ENCODE measurements at places on chromosomes 3 and 15.

DNA sequence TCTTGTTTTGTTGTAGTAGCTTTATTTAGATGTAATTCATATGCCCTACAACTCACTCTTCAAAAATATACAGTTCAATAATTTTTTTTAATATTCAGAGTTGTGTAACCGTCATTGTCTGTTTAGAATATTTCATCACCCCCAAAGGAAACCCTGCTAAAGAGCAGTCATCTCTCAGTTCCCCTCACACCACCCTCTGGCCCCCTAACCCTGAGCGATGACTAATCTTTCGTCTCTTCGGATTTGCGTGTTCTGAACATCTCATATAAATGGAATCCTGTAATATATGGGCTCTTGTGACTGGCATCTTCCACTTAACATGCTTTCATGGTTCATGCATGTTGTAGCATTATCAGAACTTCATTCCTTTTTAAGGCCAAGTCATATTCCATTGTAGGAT, 183.8 kb downstream of the ATG7 start:
- no peak for DNase-seq

- no peak for DNase-seq
Observed at GRCh38 chr3:42179110-42179725, 86.8 kb downstream of the CCK start.

- no peak for DNase-seq
Observed at GRCh38 chr3:10508619-10509260, 3.4 kb upstream of the ATP2B2 start.

DNA sequence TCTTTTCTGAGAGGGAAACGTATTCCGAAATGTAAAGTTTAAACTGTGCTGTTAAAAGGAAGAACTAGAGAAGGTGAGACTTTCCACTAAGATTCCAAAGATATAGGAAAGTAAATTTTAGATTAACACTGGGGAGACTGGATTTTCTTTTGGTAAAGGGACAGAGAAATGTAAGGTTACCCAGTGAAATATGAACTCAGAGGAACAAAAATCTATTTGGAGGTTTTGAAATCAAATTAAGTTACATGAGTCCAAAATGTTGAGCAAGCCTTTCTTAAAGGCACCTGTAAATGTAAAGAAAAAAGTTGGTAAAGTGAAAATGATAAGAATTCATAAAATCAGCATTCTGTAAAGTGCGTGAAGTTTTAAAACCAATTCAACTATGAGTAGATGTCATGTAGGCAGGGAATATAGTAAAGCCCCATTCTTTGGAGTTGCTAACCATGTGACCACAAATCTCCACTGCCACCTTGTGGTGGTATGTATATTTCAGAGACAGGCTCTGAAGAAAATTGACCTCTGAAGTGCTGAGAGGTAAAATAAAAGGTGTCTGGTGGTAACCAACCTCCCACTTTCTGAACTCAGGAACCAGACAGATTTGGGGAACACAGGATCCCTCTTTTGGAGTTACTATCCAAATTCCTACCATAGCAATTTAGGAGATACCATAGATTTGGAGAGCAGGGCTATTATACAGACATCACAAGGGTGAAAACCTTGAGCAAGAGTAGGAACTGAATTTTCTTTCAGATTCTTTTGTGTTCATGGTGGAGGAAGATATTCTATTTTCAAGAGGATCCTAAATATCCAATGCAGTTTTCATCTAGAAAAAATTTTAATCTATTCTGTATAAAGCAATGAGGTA, 215.3 kb downstream of the ROBO2 start:
- peak; percentile 72 for DNase-seq

DNA sequence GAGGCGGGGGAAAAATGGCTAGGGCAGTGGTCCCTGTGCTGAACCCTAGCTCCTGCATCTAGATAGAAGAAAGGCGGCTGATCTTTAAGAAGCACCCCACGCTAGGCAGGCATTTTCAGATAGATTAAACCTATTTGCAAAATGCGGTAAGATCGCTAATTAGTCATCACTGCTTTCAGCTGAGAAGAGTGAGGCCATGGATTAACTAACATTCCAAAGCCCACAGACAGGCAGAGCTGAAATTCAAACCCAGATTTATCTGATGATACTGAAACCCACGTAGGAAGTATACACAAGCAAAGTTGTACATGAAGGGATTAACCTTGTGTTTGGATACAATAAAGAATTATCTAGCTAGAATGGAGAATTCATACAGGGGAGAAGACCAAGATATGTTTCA, 4.8 kb downstream of the ADPGK start:
- no peak for DNase-seq

DNA sequence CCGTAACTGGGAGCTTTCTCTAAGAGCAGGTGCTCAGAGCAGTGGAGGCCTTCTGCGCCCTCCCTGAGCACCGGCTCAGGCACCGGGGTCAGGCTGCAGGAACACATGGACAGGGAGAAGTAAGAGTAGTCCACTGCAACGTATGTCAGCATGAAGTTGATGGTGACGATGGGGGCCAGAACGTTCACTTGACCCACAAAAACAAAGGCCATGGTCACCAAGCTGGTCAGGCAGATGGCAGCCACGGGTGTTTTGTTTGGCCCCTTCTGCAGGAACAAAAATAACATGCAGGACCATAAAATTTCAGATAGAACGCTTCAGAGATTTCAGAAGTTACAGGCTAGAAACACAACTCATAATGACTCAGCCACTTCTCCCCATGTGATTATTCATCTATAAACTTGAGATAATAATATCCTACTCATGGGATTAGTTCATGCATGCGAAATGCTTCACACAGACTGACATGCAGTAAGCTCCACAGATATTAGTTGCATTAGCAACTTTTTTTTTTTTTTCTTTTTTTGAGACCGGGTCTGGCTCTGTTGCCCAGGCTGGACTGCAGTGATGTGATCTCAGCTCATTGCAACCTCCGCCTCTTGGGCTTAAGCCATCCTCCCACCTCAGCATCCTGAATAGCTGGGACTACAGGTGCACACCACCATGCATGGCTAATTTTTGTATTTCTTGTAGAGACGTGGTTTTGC, 52.2 kb upstream of the HEG1 start:
- DNase-seq: no peak

DNA sequence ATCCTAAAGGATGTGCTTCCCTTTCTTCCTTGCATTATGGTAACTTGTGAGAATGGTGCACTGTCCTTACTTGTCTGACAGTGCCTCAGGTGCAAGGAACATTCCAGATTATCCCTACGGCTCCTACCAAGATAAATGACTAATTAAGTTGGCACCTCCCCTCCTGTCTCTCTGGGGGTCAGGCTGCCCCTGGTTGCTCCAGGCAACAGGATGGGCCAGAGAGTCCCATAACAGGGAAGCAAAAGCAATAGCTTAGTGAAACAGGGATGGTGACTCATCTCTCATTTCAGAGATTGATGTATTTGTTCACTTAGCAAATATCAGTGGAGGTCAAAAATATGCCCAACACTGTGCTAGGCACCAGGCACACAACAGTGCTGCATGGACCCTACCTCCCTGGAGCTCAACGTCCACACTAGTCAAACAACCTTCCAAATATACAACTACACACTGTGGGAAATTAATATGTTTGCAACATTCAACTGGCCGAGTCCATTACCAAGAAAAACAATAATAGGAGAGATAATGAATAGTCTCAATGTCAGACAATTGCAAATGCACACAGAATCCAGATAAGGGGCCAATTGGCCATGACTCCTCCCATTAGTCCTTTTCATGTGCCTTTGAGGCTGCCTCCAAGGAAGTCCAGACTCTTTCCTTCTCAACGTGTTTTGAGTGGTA, 249.0 kb downstream of the TLE3 start:
- no peak for DNase-seq

- no peak for DNase-seq
Observed at GRCh38 chr15:35479423-35479822, 66.5 kb downstream of the DPH6 start.

DNA sequence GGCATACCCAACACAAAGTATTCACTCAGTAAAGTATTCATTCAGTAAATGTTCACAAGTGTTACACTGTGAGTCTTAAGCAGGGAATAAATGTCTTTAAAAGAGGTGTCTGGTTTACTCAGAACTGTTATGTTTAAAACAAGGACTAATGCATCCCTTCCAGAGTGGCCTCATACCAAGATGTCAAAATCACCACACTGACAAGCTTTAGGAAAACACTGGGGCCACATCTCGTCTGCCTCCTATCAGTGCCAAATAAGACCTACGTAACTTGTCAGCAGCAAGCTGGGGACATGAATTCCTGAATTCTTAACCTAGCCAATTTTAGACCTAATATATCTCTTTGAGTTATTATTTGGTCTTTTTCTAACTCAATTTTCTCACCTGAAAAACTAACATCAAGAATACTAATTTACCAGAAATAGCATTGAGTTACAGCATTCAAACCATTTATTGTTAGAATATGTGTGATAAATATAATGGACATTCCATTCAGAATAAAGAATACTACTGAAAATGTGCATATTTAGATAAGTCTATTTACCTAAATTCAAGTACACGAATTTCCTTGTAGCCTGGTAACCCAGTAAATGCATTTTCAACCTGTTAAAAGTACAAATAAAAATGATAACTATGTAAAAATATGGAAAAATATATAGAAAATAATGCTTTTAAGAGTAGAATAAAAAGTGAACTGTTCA, 51.3 kb downstream of the IMPG2 start:
- no peak for DNase-seq

- DNase-seq: no peak
Observed at GRCh38 chr15:76376029-76376428, 39.5 kb downstream of the ISL2 start.
